ENCODE measurements at places on chromosomes 2 and 18.

DNA sequence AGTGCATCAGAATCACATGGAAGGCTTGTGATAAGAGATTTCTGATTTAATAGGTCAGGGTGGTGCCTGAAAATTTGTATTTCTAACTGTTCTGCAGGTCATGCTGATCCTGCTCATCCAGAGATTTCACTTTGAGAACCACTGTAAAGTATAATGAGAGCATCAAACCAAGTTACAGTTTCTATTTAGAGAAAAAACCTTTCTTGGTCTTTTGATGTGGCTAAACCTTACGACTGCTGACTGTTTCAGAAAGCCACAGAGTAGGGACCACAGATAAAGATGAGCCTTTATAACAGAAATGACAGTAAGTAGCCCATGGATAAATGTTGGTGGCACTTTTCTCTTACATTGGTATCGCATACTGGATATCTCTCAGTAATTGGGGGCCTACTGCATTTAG lies 109.4 kb upstream of the FANCL start:
- DNase-seq: no peak

- DNase-seq: no peak
These were observed 263.2 kb downstream of the IRS1 start for GRCh38 chr2:226536410-226536809.

- DNase-seq: no peak
These were observed 386.4 kb downstream of the PIK3C3 start for GRCh38 chr18:42341423-42341822.

DNA sequence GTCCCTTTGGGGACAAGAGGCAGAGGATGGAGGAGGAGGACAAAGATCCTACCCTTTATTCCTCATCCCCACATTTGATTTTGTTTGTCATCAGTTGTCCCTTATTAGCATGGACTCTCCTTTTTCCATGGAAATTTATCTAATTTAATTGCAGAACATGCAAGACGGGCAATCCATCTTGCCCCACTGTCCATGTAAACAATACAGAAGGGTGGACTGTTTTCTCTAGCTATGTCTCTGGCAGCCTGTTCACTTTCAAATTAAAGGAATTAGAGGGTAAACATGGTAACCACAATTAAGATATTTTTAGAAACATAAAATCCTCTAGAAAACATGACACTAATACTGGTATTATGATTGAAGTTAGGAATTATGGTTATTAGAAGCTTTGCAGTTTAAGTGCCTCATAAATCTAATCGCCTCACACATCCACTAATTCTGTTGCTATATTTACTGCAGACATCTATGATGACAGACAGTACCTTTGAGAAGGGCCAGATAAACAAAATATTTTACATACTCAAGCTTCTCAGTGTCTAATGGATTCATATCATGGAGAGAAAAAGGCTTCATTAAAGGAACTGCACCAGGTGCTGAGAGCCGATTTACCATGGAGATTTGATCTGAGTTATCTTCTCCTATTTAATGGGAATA lies 215.5 kb downstream of the LNPK start:
- DNase-seq: no peak

- DNase-seq: no peak
These were observed 158.3 kb downstream of the EML6 start for GRCh38 chr2:54881759-54882158.

DNA sequence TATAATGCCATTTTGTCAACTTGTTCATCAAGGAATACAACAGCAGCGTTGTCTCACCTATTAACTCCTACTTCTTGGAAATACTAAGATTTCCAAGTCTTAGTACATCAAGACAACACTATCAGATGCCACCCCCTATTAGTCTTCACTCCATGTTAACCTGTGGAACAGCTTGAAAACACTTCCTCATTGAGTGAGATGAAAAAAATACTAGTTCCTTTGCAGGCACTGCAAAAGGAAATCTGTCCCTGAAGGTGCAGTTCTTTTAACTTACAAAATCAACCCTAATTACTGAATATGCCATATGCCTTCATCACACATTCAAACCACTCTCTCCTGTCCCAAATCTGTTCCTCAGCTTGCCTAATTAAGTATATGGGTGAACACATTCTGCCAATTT lies 4.0 kb downstream of the CWC22 start:
- DNase-seq: no peak

GRCh38 chr2:49801898-49802450 lies 647.7 kb upstream of the FSHR start:
- DNase-seq: no peak

- no peak for DNase-seq
These were observed 647.7 kb downstream of the BCL11A start for GRCh38 chr2:59905731-59906130.

- DNase-seq: no peak
These were observed 83.6 kb downstream of the SESTD1 start for GRCh38 chr2:179181002-179181401.

- no peak for DNase-seq
These were observed 144.1 kb upstream of the MGAT5 start for GRCh38 chr2:134109725-134110124.

DNA sequence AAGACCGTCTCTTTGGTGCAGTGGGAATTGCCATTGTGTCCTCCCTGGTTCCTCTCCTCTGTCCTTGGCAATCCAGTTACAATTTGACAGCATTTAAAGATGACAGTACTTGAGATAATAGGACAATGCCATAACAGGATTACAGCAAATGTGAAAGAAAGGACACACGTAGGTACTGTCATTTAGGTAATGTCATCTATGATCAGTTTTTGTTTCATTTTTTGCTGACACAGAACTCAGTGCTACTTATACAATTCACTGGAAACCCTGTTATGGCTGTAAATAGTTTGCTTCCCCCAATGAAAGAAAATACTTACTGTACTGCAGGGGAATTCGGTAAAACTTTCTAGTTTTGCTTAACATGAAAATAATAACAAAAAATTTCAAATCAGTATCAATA lies 65.2 kb downstream of the BCL11A start:
- no peak for DNase-seq

DNA sequence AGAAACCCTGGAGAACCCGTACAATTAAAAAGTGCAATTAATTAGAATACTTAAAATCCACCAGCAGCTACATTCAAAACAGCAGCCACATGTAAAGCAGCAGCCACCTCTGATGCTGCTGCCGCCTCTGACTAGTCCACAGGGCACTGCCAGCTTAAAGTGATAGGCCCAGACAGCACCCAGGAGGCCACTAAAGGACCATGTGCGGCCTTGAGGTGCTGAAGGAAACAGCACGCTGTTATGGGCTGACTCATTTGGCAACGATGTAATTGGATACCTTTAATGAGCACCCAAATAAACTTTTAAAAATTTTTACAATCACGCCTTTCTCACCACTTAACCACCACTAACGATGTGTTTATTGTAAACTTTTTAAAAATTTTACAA lies 209.3 kb upstream of the NCKAP5 start:
- no peak for DNase-seq

- DNase-seq: no peak
These were observed 120.8 kb downstream of the GLI2 start for GRCh38 chr2:120856421-120856862.

GRCh38 chr2:8488001-8488738 lies 193.7 kb upstream of the ID2 start:
- DNase-seq: no peak

DNA sequence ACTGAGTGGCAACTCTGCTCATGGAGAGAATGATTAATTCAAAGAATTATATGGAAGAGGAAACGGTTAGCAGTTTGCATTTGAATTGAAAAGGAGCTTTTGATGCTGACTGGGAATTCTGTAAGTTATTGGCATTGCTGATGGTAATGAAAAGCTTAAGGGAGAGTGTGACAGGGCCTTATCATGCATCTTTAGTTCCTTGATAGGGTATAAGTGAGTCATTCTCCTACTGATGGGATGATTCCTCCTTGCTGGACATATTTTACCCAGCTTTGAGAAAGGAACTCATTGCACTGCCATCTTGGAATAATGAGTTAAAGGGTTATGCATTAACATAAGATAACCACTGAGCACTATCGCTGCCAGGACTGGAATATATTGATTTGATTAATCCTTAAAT lies 740.7 kb downstream of the DCC start:
- DNase-seq: no peak

DNA sequence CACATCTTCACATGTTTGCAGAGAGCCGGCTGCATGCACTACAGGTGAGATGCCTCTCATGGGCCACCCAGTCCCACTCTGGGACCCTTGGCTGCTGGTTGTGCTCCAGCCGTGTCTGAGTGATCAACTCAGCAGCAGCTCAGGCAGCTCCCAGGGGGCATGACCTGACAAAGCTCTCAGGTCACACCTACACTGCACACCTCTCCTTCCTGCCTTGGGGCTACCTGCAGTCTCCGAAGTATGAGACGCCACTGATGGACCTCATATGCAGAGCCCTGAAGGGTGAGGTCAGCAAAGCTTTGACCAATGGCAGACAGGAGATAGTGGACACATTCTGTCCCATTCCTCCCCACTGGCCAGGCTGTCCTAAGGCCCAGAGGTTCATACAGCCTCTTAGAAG lies 51.4 kb downstream of the LBH start:
- no peak for DNase-seq

DNA sequence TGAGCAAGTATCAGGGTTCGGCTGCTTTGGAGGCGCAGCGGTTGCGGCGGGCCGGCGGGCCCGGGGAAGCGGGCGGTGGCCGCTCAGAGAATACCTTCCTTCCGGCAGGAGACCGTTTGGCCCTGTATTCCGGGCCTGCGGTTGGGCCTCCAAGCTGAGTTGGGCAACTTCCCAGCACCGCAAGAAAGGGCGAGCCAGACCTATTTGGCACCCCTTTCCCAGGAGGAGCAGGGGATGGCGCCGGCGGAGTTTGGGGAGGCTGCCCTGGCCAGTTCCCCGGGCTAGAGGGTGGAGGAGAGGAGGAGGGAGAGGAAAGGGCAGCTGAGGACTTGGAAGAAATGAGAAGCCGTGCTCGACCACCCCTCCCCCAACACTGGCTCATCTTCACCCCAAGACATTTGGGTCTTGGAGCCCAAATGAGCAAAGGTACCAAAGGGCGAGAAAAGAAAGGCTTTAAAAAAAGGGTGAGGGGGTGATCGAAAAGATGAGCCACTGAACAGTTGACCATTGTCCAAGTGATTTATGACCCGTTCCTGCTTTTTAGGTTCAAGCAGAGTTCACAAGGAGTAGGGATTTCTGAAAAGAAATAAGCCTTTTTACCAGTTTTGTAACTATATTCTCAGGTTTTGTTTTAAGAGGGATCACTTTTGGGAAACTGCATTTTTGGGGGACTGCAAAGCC lies 8.4 kb downstream of the HOXD3 start:
- DNase-seq: no peak

GRCh38 chr2:219951099-219951498 lies 323.7 kb downstream of the SLC4A3 start:
- DNase-seq: no peak

GRCh38 chr18:37065254-37065653 lies 236.3 kb downstream of the KIAA1328 start:
- no peak for DNase-seq
